ENCODE measurements at places on chromosomes 16 and 17.

GRCh38 chr17:36793976-36794375 is 143.3 kb upstream of the LHX1 start:
- no peaks in the 10 kb centered on the region for H3K36me3 ChIP-seq
- DNase-seq, result no peak
- H3K27me3 ChIP-seq, result peaks cover 58% of the 10 kb centered on the region
- no peak overlapping the region for H3K4me3 ChIP-seq

DNA sequence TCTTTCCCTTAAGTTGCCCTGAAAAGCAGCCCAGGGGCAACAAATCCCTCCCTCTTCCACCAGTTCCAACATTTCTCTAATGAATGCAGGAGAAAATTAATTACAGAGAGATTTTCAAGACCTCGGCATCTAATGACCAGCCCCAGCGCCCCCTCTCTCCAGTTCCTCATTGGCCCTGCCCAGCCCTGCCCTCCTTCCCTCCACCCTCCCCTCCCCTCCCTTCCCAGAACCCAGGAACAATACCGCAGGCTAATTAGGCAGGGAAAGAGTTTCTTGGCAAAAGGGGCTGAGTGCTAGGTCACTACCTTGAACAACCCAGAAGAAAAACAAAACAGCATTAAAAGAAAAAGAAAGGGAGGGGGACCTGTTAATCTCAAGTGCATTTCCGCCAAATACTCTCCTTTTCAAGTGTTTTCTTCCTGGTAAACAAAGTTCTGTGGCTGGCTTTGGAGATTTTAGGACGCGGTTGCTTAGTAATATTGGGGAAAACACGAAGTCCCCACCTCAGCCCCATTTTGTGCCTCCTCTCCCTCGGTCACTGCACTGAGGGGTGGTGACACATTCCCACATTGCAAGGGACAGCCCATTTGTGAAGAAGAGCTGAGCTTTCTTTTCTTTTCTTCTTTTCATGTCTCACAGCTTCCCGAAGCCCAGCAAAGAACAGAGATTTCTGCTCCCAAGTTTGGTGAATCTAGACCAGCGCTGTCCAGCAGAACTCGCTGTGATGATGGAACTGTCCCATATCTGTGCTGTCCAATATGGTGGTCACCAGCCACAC is 215.4 kb downstream of the SOX9 start:
- peaks cover 28% of the 10 kb centered on the region for H3K4me1 ChIP-seq
- peaks cover 3% of the 10 kb centered on the region for H3K27me3 ChIP-seq
- no peak overlapping the region for H3K27ac ChIP-seq
- no peak overlapping the region for H3K4me3 ChIP-seq
- no peak for DNase-seq
- no peaks in the 10 kb centered on the region for H3K36me3 ChIP-seq

- H3K4me3 ChIP-seq, result no peak overlapping the region
- H3K4me1 ChIP-seq, result peaks cover 28% of the 10 kb centered on the region
- H3K36me3 ChIP-seq, result no peaks in the 10 kb centered on the region
- DNase-seq, result no peak
- H3K27me3 ChIP-seq, result no peaks in the 10 kb centered on the region
- H3K27ac ChIP-seq, result no peak overlapping the region
Measured at GRCh38 chr17:21288571-21289017, 4.1 kb downstream of the MAP2K3 start.

- H3K27me3 ChIP-seq, result no peaks in the 10 kb centered on the region
- no peak overlapping the region for H3K27ac ChIP-seq
- no peak for DNase-seq
Measured at GRCh38 chr16:56351481-56351880, 73.9 kb downstream of the AMFR start.

GRCh38 chr16:57297856-57298255 is 13.4 kb upstream of the PLLP start:
- H3K27ac ChIP-seq, result no peak overlapping the region
- peak overlapping the region; percentile 78 for H3K4me3 ChIP-seq
- peaks cover 3% of the 10 kb centered on the region for H3K27me3 ChIP-seq
- DNase-seq, result no peak
- peaks cover 3% of the 10 kb centered on the region for H3K4me1 ChIP-seq

DNA sequence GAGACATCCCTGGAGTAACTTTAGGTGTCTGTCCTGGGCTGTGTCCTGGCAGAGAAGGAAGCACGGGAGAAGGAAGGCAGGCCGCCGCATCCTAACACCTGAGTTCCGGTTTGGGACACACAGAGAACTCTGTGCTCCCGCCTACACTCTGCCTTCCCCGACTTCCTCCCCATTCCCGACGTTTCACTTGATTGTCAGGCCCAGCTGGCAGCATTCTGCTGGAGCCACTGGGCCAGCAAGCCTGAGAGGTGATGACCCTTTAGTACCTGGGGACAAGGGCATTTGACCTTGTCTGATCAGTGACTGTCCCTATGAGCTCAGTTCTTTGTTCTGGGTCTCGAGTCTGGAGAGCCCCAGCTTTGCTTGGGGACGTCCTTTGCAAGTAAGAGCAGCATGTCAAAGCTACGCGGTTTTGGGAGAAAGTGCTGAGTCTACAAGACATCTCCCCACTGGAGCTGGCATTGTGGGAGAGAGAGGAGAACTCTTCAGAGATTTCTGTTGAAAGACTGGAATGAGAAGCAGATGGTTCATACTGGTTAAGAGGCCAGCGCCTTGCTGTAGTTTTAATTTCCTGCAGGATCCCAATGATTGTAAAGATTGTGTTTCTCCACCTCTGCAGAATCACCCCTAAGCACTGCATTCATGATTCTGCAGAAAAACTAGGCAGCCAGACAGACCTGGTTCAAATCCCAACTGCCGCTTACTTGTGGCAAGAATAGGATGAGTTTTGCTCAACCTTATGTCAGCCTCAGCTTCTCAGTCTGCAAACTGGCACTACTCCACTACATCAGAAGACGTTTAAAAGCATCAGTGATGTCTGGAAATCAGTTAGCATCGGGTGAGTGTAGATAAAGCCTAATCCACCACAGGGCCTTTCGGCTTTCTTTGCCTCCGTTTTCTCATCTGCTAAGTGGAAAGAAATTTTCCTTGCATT is 20.6 kb downstream of the ABAT start:
- H3K4me3 ChIP-seq, result no peak overlapping the region
- H3K27ac ChIP-seq, result no peak overlapping the region
- no peaks in the 10 kb centered on the region for H3K27me3 ChIP-seq
- DNase-seq, result no peak
- H3K4me1 ChIP-seq, result peaks cover 13% of the 10 kb centered on the region

DNA sequence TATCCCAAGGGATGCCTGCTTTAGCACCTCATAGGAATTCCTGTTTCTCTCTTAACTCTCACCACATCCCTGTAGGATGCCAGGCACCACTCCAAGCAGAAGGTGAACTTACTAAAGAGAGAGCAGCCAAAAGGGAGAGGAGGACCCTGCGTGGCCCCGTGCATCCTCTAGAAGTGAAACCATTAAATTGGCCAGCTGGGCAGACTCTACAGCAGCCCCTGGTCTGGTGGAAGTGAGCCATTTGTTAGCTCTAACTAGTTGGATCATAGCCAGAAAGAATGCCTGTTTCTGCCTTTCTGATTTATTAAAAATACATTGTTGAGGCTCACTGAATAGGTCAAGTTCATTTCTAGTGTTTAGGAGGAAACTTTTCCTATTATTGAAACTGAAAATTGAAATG is 22.3 kb downstream of the TMEM11 start:
- no peak overlapping the region for H3K4me3 ChIP-seq
- H3K27ac ChIP-seq, result no peak overlapping the region
- peaks cover 20% of the 10 kb centered on the region for H3K36me3 ChIP-seq
- H3K27me3 ChIP-seq, result no peaks in the 10 kb centered on the region
- peaks cover 11% of the 10 kb centered on the region for H3K4me1 ChIP-seq
